ENCODE measurements at places on chromosomes 4 and X.

DNA sequence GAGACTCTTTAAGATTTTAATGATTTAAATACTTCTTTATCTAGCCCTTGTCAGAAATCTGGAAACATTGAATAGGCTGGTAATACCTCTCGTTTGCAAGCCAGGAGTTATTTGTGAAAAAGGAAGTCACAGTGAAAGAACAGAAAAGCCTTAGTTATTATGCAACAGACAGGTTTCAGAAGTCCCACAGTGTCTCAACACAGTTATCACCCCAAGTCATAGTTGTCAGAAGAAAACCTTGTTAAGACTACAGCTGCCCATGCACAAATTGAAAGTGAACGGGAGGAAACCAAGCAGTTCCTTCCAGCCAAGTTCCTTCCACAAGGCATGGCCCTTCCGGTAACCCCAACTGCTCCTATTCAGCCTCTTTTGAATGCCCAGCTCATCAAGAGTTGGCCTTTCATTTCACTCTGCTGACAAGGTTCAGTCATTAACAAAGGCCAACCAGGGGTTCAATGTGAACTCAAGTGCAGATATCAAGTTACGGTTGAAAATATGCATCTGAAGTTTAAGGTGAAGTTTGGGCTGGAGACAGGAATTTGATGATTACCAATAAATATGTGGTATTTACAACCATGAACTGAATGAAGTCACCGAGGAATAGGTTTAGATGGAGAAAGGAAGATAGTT is 15.6 kb downstream of the ALPK1 start:
- H3K36me3 ChIP-seq = no peaks in the 10 kb centered on the region
- no peak for DNase-seq
- no peak overlapping the region for H3K4me3 ChIP-seq
- H3K27ac ChIP-seq = no peak overlapping the region
- H3K4me1 ChIP-seq = peaks cover 4% of the 10 kb centered on the region

DNA sequence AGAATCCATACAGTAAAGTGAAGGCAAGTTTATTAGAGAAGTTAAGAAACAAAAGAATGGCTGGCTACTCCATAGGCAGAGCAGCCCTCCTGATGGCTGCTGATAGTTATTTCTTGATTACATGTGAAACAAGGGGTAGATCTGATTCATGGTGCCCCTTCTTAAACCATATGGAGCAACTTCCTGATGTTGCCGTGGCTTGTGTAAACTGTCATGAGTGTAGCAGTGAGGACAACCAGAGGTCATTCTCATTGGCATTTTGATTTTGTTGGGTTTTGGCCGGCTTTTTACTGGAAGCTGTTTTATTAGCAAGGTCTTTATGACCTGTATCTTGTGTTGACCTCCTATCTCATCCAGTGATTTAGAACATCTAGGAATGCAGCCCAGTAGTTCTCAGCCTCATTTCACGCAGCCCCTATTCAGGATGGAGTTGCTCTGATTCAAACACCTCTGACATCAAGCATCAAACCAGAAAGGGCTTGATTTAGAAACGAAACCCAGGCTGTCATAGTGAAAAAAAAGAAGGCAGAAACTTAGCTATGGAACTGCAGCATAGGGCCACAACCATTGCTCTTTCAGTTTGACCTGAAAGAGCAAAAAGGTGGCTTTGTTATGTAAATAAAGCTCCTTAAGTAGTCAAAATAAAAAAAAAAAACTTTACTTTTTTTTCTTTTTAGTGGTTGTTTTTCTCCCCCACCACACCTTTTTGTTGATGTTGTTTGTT is 37.8 kb downstream of the SPCS3 start:
- H3K27me3 ChIP-seq = no peaks in the 10 kb centered on the region
- DNase-seq = peak; percentile 32
- no peaks in the 10 kb centered on the region for H3K4me1 ChIP-seq
- H3K4me3 ChIP-seq = no peak overlapping the region

DNA sequence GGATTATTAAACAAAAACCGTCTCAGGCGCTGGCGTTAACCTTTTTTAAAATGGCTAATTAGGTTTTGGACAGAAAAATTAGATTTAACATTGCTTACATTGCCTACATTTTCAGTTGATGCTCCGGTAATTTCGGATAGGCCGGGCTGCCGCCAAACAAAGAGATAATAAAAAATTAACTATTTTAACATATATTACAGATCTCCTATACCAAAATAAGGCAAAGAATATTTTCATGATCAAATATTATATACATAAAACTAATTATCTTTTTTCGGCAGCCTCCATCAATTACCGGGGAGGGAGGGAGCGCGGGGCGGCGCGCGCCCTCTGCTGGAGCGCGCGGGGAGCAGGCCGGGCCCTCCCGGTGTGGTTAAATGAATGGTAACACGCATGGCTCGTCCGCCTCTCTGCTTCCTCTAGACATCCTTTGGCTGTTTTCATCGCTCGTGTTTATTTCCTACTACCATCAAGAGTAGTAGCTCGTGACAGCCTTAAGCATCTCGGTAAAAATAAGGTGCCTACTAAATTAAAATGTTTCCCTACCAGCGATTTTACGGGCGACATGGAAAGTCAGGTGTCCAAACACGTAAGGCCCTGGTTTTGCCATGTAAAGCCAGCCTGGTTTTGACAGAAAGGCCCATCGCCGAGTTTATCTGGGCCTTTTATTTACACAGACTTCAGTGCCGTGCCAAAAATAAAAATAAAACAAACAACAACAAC is 52.4 kb upstream of the TMEM33 start:
- H3K4me1 ChIP-seq = peaks cover 28% of the 10 kb centered on the region
- DNase-seq = peak; percentile 33
- H3K27ac ChIP-seq = no peak overlapping the region
- no peaks in the 10 kb centered on the region for H3K36me3 ChIP-seq
- peaks cover 88% of the 10 kb centered on the region for H3K27me3 ChIP-seq

DNA sequence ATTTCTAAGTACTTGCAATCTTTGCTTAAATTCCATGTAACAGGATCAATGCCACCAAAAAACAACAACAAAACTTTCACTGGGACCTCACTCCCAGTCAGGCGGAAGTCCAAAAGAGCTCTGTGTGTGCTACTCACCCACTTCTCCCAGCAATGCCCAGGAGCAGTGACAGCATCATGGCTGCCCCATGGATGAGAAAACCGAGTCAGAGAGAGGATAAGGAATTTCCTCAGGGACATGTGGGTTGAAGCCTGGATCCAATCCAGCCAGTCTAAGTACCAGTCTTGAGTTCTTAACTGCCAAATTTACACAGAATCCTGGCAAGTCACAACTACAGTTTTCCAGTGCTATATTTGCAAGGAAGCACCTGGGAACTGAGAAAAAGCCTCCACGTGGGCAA is 64.5 kb downstream of the STX18 start:
- H3K36me3 ChIP-seq = no peaks in the 10 kb centered on the region
- H3K4me3 ChIP-seq = peak overlapping the region; percentile 1
- H3K27ac ChIP-seq = no peak overlapping the region

DNA sequence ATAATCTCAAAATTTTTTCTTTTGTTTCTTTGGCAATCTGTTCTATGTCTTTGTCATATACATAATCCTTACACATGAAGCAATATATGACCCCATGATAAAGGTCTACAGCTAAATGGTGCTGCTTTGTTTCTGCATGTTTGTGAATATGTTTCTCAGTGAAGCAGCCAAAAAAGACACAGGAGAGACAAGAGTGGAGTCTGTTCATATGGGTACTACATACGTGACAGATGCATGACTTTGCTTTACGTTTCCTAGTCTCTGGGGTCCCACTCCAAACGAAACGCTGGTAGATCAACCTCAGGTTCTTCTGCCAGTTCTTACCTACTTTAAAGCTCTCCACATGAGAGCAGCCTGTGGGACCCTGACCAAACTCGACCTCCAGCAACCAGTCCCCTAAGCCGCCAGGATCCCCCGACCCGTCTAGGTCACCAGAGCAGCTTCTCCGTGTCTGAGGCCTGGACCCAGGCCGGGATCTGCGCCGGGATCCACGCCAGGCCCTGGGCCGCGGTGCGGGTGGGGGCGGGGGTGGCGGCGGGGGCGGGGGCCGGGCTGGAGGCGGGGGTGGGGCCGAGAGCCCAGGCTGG is 1.5 kb downstream of the USP51 start:
- no peak for DNase-seq
- no peaks in the 10 kb centered on the region for H3K27me3 ChIP-seq
- H3K27ac ChIP-seq = no peak overlapping the region

DNA sequence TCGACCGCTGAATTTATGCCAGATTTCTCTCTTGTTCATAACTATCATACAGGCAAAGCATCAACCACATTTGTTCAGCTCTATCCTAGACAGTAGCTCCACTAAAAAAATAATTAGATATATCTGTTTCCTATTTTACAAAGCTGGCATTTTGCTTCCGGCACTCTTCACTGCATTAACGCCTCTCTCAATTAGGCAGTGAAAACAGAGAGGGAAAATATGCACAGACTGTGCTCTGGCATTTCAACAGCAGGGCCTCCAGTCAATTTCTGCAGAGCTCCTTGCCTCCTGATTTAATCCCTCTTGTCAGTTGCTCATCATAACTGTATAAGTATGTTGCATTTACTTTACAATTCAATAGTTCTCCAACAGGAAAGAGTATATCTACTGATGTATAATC is 666.9 kb upstream of the INTU start:
- no peaks in the 10 kb centered on the region for H3K36me3 ChIP-seq
- H3K4me3 ChIP-seq = no peak overlapping the region
- no peaks in the 10 kb centered on the region for H3K27me3 ChIP-seq
- DNase-seq = no peak
- H3K4me1 ChIP-seq = no peaks in the 10 kb centered on the region

- H3K27me3 ChIP-seq = no peaks in the 10 kb centered on the region
- no peak overlapping the region for H3K27ac ChIP-seq
- no peaks in the 10 kb centered on the region for H3K4me1 ChIP-seq
- no peak for DNase-seq
- H3K4me3 ChIP-seq = no peak overlapping the region
Observed at GRCh38 chrX:2325076-2325784, 175.5 kb downstream of the DHRSX start.

DNA sequence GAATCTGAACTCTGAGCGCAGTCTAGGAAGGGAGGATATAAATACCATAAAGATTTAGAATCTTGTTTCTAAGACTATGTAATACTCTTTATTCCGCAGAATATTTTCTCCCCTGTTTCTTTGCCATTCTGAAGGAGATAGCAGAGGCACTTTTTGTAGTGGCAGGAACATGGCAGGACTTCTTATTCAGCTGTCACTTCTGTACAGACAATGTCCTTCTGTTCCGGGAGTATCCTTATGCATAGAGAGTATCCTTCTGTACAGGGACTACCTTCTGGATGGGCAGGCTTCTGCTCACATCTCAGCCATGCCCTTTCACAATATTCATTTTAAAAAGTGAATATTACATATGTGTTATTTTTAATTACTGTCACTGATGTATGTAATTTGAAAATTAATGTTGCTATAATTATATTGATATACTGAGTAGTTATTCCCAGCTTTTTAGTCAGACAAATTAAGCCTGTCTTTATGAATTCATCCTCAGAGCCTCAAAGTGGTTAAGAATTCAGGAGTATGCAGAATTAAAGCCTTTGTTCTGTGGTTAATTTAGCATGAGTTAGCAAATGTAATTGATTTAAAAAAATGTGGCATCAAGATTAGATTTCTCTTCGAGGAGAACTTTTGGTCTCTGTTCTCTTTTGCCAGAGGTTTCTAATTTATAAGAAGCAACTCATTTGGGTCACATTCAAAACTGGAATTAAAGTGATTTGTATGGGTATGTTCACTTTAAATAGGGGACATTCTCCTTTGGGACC is 174.4 kb downstream of the FHIP1A start:
- H3K4me3 ChIP-seq = no peak overlapping the region
- no peak overlapping the region for H3K27ac ChIP-seq
- no peak for DNase-seq
- no peaks in the 10 kb centered on the region for H3K27me3 ChIP-seq

DNA sequence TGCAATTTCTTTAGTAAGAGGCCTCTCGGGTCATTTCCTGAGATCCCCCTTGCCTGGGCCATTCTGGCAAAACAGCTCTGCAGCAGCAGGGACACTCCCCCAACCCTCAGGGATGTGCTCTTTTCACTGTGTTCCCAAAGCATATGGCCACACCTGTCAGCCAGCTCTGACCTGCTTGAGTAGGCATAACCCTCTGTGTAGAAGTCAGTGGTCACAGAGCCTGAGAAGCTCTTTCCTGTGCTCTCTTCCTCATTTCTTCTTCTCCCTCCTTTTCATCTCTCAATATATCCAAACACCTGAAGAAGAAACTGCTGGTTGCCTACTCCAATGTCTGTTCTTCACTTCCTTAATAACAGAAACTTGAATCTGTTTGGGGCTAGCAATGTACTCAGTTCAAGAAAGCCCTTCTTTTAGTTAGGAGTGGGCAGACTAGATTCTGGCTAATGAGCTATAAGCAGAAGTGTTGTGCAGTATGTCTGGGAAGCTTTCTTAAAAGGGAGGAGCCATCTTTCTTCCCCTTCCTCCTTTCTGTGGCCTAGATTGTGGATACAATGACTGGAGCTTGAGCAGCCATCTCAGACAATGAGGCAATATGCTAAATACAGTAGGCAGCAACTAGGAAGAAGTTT is 73.3 kb downstream of the PRPS1 start:
- H3K4me3 ChIP-seq = no peak overlapping the region
- no peak for DNase-seq
- no peak overlapping the region for H3K27ac ChIP-seq
- H3K4me1 ChIP-seq = peaks cover 4% of the 10 kb centered on the region
- H3K27me3 ChIP-seq = peaks cover 52% of the 10 kb centered on the region

- no peak for DNase-seq
- no peaks in the 10 kb centered on the region for H3K27me3 ChIP-seq
- no peak overlapping the region for H3K4me3 ChIP-seq
- H3K27ac ChIP-seq = no peak overlapping the region
Observed at GRCh38 chr4:88999392-88999930, 57.5 kb downstream of the FAM13A start.

- no peaks in the 10 kb centered on the region for H3K4me1 ChIP-seq
- no peak overlapping the region for H3K4me3 ChIP-seq
- no peaks in the 10 kb centered on the region for H3K36me3 ChIP-seq
- DNase-seq = no peak
- no peak overlapping the region for H3K27ac ChIP-seq
- no peaks in the 10 kb centered on the region for H3K27me3 ChIP-seq
Observed at GRCh38 chrX:77404419-77404818, 42.8 kb upstream of the FGF16 start.

GRCh38 chr4:167424341-167425256 is 190.3 kb upstream of the SPOCK3 start:
- no peak overlapping the region for H3K4me3 ChIP-seq
- no peak for DNase-seq
- peaks cover 3% of the 10 kb centered on the region for H3K4me1 ChIP-seq
- H3K36me3 ChIP-seq = no peaks in the 10 kb centered on the region
- no peak overlapping the region for H3K27ac ChIP-seq

- no peaks in the 10 kb centered on the region for H3K36me3 ChIP-seq
- H3K4me1 ChIP-seq = no peaks in the 10 kb centered on the region
- peak; percentile 32 for DNase-seq
- H3K27ac ChIP-seq = no peak overlapping the region
- H3K27me3 ChIP-seq = no peaks in the 10 kb centered on the region
Observed at GRCh38 chrX:11407331-11408108, 114.3 kb downstream of the AMELX start.

GRCh38 chrX:146127617-146128016 is 310.0 kb downstream of the SLITRK2 start:
- no peak overlapping the region for H3K27ac ChIP-seq
- no peaks in the 10 kb centered on the region for H3K36me3 ChIP-seq
- no peak for DNase-seq
- H3K4me1 ChIP-seq = no peaks in the 10 kb centered on the region
- H3K4me3 ChIP-seq = no peak overlapping the region

GRCh38 chr4:6907658-6908191 is 1.9 kb upstream of the TBC1D14 start:
- peaks cover 21% of the 10 kb centered on the region for H3K4me1 ChIP-seq
- H3K36me3 ChIP-seq = no peaks in the 10 kb centered on the region
- no peak overlapping the region for H3K4me3 ChIP-seq
- peaks cover 4% of the 10 kb centered on the region for H3K27me3 ChIP-seq
- DNase-seq = no peak
- no peak overlapping the region for H3K27ac ChIP-seq
